Kidney capillary endothelial cell (primary cell): ENCODE measurements at places on chromosomes 5 and 9.

GRCh38 chr9:100294341-100294740, 58.4 kb downstream of the TEX10 start:
- DNase-seq = no peak

DNA sequence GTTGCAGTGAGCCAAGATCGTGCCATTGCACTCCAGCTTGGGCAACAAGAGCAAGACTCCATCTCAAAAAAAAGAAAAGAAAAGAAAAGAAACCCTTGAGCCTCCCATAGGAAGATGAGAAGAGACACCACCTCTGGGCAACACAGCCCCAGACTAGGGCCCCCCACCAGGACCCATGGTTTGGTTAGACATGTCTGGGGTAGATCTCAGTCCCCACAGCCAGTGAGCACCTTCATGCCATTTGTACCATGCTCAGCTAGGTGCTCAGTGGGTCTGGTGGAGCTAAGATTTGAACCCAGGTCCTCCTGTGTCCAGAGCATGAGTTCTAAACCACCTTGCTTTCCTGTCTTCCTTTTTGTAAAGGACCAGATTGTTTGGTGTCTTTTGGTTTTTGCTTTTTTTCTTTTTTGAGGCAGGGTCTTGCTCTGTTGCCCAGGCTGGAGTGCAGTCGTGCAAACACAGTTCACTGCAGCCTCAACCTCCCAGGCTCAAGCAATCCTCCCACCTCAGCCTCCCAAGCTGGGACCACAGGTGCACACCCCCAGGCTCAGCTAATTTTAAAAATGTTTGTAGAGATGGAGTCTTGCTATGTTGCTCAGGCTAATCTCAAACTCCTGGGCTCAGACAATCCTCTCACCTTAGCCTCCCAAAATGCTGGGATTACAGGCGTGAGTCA, 11.7 kb downstream of the OLFML2A start:
- no peak for DNase-seq

DNA sequence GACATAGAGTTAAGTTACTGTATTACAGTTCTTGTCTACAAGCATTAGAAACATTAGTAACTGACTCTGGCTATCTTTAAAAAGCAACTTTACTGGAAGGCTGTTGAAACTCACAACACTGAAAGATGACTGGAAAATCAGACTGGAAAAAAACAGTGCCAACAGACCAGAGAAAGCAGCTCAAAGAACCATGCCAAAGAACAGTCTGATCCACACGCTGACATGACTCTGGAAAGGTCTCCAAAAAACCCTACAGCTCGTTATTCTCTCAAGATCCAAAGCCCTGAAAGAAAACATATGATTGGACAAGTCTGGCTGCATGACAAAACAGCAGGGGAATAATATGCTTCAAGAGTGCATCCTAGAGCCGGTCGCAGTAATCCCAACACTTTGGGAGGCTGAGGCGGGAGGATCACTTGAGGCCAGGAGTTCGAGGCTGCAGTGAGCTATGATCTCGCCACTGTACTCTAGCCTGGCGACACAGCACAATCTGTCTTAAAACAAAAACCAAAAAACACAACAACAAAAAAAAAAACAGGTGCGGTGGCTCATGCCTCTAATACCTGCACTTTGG, 5.6 kb downstream of the GOLPH3 start:
- no peak for DNase-seq

- no peak for DNase-seq
Observed at GRCh38 chr5:102711525-102712385, 43.4 kb upstream of the PAM start.

- DNase-seq = no peak
Observed at GRCh38 chr5:77355751-77356150, 136.4 kb downstream of the WDR41 start.

GRCh38 chr5:53730943-53731342, 170.5 kb downstream of the NDUFS4 start:
- peak; percentile 84 for DNase-seq

DNA sequence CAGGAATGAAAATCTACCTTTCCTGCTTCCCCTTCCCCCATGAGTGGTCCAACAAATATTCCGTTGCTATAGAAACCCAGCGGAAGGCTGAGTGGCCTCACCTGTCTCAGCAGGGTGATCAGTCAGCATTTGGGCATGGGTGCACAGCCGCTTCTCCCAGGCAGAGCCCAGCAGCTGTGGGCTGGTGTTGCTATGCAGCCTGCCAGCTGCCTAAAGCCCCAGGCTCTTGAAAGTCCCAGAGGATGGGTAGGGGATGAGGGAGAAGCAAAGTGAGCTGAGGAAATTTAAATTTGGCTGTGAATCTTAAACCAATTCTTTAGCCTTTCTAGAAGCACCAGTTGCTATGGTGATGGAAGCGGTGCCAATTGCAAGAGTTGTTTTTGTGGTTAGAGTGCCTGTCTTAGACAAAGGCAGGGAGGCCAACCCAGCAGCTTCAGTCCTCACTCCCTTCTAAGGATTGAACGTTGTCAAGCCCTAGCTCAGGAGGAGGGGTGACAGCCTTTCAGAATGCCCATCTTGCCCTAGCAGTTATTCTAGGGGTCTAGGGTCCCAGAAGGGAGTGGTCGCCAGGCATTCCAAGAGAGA, 151.5 kb upstream of the PITX1 start:
- DNase-seq = no peak

DNA sequence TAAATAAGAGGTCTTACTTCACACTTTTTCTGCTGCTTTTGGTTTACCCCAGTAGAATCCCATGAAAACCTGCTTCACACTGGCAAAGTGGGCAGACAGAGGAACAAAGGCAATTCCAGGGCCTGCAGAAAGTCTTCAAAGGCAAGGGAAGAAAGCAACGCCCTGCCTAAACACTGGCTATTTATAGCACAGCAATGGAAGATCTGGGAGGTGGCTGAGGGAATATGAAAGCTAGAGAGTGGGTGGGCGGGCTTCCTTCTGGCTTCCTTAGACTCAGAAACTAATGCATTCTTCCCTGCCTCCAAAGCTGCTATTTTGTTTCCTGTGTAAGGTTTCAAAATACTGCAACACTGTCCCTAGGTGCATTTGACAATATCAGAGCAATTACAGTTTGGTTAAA, 46.8 kb downstream of the ELAVL2 start:
- DNase-seq = no peak

- no peak for DNase-seq
Observed at GRCh38 chr5:169160405-169160901, 140.5 kb downstream of the SLIT3 start.

DNA sequence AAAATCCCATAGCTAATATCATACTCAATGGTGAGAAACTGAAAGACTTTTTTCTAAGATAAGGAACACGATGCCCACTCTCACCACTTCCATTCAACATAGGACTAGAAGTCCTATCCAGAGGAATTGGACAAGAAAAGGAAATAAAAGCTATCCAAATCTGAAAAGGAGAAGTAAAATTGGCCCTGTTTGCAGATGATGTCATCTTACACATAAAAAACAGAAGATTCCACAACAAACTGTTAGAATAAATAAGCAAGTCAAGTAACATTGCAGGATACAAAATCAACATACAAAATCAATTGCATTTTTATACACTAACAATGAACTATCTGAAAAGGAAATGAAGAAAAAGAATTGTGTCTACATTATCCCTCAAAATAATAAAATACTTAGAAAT, 308.0 kb downstream of the MCTP1 start:
- no peak for DNase-seq

GRCh38 chr9:124122813-124123462, 111.4 kb downstream of the LHX2 start:
- DNase-seq = no peak

- no peak for DNase-seq
Observed at GRCh38 chr9:131421691-131422090, 27.8 kb downstream of the PRRC2B start.

DNA sequence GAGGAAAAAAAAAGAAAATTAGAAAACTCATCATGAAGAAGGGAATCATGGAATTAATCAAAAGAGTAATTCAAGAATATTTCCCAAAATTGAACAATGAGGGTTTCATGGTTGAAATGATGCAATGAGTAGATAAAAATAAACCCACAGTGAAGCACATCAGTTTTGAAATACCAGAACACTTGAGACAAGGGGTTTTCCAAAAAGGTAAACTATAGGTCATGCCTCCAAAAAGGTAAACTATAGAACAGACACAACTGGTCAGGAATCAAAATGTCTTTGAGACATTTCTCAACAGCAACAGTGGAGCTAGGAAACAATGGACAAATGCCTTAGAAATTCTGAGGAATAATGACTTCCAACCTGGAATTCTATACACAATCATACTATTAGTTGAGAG, 60.2 kb upstream of the PCSK5 start:
- DNase-seq = no peak

GRCh38 chr5:146755793-146756192, 122.8 kb downstream of the PPP2R2B start:
- DNase-seq = no peak

- no peak for DNase-seq
Observed at GRCh38 chr5:88713818-88714217, 169.2 kb downstream of the MEF2C start.

GRCh38 chr9:114202396-114202795, 47.1 kb downstream of the COL27A1 start:
- no peak for DNase-seq

DNA sequence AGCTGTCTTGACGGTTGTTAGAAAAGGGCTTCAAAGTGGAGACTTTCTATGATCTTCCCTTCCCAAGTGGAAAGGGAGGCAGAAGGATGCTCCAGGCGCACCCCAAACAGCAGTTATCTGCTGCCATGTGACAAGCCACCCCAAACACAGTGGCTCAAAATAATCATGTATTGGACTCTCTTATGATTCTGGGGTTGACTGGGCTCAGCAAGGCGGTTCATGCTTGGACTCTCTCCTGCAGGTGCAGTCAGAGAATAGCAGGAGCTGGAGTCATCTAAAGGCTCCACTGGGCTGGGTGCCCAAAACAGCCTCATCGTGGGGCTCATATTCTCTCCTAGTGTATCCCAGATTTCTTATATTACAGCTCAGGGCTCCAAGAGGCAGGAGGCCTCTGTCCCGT, 177.6 kb upstream of the IER5L start:
- DNase-seq = no peak

GRCh38 chr9:132923346-132923902, 21.0 kb downstream of the TSC1 start:
- DNase-seq = peak; percentile 21

DNA sequence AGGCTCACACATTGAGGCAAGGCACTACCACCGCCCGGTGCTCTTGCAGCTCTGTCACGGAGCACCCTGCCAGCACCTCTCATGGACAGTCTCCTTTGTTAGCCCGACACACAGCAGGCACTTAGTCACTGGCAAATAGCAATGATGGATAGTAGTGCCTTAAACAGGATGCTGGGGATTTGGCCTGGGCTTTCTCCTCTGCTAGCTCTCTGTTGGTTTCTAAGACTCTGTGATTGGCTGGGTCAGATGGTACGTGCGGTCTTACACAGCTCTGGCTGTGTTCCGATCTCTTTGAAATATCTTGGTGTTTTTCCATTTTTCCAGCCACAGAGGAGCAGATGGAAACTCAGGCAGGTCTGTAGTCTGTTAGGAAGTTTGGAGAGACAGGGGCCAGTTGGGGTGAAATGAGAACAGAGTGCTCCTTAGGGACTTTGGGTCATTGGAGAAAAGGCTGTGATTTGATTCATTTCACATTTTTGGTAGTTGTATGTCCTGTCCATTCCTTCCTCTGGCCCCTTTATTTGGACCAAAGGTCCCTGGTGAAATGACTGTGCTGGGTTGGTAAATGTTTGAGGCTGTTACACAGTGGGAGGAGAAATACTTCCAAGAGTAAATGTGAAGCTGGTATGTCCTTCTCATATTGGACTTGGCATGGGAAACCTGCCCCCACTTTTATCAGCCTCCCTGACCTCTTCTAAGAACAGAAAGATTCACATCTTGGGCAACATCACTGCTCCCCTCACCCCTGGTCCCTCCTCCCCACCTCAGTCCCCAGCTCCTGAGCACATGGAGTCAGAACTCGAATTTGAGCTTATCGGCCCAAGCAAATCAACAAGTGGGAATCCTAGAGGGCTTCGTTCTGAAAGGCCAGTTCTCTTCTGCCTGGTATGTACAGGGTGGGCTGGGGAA, 3.4 kb downstream of the SMIM3 start:
- DNase-seq = no peak

DNA sequence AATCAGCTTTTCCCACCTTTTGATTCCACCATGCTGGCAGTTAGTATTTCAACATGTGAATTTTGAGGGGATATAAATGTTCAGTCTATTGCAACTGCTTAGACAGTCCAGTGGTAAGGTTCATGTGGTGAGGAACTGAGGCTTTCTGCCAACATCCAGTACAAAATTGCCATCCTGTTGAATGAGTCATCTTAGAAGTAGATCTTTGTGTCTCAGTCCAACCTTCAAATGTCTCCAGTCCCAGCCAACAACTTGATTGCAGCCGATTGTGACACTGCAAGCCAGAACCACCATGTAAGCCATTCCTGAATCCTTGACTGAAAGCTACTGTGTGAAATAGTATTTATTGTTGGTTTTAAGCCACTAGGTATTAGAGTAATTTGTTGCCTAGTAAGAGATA, 331.5 kb upstream of the GRIN3A start:
- no peak for DNase-seq

DNA sequence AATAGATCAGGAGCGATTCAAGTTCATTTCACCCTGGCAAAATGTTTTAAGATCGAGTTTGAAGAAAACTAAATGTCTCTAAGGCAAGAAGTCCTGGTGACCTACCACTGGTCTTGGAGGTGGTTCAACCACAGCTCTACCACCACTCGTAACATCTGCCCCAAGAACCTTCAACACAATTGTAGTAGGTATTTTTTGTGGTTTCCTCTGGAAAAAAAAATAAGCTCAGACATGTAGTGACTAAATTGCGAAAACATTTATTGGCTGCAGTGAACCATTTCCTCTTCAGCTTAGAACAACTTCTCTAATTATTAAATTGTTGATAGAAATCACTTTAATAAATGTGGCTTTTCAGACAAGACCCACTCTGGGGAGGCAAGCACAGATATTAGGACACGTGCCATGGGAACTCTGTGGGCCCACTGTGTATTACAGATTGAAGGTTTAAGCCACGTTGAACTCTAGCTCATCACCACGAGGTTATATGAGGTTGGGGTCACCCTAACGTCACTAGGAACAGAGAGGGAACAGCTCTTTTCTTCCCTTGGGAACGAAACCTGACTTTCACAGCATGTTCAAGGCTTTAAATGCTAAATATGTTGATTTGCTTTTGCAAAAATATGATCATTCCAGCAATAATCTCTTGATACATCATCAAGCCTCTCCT, 142.9 kb downstream of the HSD17B3 start:
- no peak for DNase-seq

GRCh38 chr9:72390907-72391306, 25.9 kb upstream of the ZFAND5 start:
- no peak for DNase-seq

- DNase-seq = no peak
Observed at GRCh38 chr5:107518616-107519015, 152.1 kb downstream of the EFNA5 start.

DNA sequence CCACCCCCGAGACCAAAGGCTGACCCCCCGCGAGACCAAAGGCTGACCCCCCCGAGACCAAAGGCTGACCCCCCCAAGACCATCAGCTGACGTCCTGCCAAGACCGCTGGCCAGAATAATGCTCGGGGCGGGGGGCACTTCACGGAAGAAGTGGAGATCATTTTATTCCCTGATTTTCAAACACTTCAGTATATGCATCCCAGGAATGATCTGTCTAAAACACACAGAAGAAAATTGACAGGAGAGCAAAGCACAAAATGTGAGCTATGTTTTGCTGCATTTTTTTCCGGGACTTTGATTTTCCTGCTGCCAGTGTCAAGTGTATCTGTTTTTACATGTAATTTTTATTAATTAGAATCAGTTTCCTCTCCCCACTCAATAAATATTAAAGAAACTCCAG, 67.1 kb downstream of the ADAMTS2 start:
- no peak for DNase-seq
